ENCODE measurements at places on chromosomes 3 and 15.

- no peak for DNase-seq
Observed at GRCh38 chr3:37689645-37690356, 171.9 kb upstream of the CTDSPL start.

GRCh38 chr3:71724584-71725270, 475 bp downstream of the EIF4E3 start:
- DNase-seq = peak; percentile 46

GRCh38 chr15:97563516-97563915, 397.0 kb upstream of the ARRDC4 start:
- no peak for DNase-seq

DNA sequence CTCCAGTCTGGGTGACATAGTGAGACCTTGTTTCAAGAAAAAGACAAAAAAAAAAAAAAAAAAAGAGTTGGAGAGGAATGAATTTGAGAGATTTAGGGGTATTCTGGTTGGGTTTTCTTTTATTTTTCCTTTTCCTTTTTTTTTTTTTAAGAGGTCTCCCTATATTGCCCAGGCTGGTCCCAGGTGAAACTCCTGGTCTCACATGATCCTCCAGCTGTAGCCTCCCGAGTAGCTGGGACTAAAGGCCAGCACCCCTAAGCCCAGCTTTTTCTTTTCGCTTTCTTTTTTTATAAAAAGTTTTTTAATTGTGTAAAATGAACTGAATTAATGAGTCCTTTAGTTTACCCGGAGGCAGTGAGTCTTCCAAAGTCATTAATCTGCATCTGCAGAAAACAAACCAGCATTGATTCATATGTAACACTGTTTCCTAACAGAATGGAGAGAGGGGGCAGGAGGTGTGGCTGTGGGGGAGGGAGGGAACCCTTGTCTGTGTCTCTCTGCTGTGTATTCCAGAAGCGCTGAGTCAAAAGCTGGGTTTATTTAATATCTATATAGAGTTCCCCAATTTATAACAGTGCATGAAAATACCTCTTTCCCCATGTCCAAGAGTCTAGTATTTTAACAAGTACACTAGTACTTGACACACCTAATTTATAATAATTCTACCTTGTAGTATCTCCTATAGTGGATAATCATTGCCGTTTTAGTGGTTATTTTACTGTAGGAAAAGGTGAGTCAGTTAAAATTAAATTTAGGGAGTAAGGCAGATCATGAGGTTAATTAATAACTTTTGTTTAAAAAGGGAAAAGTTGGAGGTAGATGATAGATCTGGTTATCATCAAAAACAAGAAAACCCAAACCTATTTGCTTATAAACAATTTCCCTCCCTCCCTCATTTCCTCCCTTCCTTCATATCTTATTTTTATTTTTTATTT, 2.6 kb upstream of the DPPA4 start:
- no peak for DNase-seq

DNA sequence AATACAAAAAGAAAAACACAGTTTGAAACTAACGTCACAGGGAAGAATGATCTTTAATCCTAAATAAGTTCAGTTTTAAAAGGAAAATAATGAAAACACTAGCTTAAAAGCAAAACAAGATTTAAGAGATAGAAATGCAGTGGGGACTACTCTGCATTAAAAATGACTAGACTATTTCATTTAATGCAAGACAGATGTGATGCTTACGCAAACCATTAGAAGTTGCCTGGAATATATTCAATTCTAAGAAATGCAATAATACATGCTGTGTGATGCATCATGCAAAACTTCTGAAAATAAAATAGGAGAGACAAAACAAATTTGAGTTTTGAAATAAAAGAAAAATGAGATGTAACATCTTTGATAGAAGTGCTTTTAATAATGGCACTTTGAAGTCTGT, 97.6 kb upstream of the STRIT1 start:
- no peak for DNase-seq

GRCh38 chr15:74124759-74125158, 5.6 kb upstream of the ISLR2 start:
- no peak for DNase-seq

DNA sequence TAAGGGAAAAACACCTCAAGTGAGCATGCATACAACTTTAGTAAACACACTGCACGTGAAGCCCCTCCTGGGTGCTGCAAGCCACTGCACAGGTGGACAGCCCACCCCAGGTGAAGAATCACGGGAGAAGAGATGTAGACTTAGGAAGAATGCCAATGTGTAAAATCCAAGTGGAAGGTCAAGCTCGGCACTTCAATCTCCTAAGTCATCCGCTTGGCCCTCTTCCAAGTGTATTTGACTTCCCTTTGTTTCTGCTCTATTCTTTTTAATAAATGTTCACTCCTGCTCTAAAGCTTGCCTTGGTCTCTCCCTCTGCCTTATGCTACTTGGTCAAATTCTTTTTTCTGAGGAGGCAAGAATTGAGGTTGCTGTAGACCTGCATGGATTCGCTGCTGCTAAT, 316.6 kb downstream of the EDEM1 start:
- no peak for DNase-seq

GRCh38 chr3:46242120-46242519, at the start of gene CCR3:
Gene CCR3 (plus strand): TSS chr3:46242460. CDS start chr3:46265159, 22,699 bp downstream.
- no peak for DNase-seq

DNA sequence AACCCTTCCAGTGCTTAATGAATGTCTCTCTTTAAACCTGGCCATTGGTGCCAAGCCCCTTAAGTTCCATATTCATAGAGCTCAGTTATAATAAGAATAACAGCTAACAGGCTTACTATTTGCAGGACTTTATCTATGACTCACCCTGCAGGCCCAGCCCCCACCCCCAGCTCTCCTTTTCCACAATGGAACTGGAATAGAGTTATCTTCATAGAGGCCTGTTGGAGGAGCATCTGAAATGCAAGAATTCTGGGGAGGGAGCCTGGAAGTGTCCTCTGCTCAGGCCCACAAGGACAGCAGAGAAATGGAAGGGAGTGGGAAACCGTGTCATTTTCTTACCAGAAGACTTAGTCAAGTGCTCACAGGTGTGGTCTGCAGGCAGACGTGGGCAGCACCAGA, 52.8 kb downstream of the SEMA5B start:
- DNase-seq = no peak

DNA sequence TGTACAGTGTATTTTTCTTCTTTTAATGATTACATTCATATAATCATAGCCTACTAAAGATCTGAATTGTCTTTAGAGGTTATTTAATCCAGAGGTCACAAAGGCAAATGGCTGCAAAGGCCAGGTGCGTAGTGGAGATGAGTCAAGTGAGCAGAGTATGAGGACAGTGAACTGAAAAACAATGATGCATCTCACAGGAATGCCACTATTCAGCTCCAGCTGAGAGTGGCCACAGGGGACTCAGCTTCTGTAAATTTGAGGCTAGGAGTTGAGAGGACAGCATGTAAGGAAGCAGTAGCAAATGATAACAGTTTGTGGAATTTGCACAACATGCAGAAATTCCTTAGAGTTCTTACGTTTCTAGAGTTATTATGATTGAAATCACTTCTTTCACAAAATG, 50.4 kb downstream of the COL6A5 start:
- DNase-seq = no peak

- DNase-seq = no peak
Observed at GRCh38 chr15:95718441-95718840, 612.1 kb upstream of the NR2F2 start.

GRCh38 chr3:118636841-118637240, 397.8 kb downstream of the IGSF11 start:
- DNase-seq = no peak

- no peak for DNase-seq
Observed at GRCh38 chr3:72453706-72454105, 394.5 kb downstream of the SHQ1 start.

- DNase-seq = no peak
Observed at GRCh38 chr3:43727930-43728329, 37.2 kb downstream of the ABHD5 start.

DNA sequence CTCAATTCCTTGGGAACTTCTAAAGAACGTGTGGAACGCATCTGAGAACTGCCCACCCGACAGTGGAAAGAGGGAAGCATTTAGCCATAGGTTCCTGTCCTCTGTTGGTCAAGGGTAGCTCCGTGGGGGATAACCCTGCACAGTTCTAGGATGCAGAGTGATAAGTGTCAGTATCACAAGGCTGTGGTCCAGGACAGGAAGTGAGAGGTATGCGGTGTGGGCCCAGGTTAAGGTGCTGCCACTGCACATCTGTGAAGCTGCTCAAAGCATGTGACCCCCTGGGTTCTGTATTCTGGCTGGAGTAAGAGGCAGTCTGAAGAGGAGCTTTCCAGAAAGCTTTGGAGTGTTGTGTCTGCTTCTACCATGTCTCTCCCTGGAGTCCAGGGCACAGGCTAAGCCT, 51.7 kb upstream of the HES1 start:
- DNase-seq = no peak

GRCh38 chr3:149726716-149727407, 25.4 kb downstream of the COMMD2 start:
- no peak for DNase-seq

GRCh38 chr3:68090571-68090970, 436.2 kb upstream of the SUCLG2 start:
- DNase-seq = no peak

GRCh38 chr3:126659915-126660886, 5.3 kb upstream of the TXNRD3 start:
- no peak for DNase-seq

DNA sequence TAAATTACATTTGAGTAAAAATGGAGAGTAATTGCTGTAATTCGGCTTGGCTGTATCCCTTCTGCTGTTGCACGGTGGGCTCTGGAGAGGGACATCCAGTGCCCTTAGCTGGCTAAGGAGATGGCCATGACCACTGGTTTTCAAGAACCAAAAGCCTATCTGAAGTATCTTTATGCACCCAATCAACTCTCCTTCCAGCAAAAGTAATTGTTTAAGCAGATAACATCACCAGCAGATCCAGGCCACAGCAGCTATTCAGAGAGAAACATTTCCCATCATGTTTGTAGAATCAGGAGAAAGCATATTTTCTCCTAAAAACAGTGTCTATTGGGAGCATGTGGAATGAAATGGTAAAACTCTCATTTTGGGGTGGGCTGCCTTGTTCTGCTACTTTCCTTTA, 514.5 kb upstream of the RGMA start:
- no peak for DNase-seq

GRCh38 chr3:127151992-127152650, 40.8 kb upstream of the PRR23E start:
- no peak for DNase-seq

DNA sequence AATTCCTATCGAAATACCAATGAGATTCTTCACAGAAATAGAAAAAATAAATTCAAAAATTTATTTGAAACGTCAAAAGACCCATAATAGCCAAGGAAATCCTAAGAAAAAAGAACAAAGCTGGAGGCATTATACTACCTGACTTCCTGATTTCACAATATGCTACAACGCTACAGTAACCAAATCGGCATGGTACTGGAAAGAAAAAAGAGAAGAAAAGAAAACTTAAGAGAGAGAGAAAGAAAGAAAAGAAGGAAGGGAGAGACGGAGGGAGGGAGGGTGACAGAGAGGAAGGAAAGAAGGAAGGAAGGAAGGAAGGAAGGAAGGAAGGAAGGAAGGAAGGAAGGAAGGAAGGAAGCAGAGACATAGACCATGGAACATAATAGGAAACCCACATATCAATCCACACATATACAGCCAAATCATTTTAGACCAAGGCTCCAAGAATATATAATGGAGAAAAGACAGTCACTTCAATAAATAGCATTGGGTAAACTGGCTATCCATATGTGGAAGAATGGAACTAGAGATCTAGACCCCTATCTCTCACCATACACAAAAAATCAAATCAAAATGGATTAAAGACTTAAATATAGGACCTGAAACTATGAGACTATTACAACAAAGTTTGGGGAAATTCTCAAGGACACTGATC, 118.6 kb upstream of the CNTN4 start:
- DNase-seq = no peak

GRCh38 chr15:29087521-29088285, 181.9 kb downstream of the NSMCE3 start:
- DNase-seq = no peak

DNA sequence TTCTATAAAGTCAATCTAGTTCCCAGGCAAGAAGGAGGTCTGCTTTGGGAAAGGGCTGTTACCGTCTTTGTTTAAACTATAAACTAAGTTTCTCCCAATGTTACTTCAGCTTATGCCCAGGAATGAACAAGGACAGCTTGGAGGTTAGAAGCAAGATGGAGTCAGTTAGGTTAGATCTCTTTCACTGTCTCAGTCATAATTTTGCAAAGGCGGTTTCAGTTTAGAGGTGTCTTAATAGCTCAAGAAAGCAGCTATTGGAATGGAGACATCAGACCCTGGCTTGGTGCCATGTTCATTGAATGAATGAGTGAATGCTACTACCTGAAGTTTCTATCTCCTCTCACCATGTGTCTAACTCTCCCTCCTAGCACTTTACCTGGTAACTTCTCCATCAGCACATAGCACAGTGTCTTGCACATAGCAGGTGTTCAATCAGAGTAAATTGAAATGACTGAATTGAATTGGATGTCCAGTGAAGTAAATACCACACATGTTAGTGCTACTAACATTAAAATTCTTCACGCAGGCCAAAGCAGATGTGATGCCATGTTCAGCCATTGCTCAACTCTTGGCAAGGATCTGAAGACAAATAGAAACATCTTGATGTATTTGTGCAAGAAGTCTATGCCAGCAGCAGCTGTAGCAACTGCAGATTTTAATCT, 28.2 kb downstream of the CLEC3B start:
- DNase-seq = no peak

GRCh38 chr15:51348688-51349087, 7.2 kb downstream of the GLDN start:
- DNase-seq = no peak

DNA sequence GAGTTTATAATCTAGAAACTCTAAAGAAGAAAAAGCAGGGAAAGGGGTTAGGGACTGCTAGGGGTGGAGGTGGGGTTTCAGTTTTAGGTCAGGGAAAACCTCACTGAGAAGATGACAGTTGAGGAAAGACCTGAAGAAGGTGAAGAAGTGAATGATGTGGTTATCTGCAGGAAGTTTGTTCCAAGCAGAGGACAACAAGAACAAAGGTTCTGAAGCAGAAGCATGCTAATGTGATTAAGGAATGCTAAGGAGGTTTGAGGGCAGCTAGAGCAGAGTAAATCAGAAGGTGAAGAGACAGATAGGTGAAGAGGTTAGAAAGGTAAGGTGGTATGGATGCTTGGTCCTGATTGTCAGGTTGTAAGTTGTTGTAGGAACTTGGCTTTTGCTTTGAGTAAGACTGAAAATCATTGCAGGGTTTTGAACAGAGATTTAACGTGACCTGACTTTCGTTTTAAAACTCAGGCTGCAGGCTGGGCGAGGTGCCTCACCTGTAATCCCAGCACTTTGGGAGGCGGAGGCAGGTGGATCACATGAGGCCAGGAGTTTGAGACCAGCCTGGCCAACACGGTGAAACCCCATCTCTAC, 8.6 kb downstream of the OXSR1 start:
- DNase-seq = no peak

DNA sequence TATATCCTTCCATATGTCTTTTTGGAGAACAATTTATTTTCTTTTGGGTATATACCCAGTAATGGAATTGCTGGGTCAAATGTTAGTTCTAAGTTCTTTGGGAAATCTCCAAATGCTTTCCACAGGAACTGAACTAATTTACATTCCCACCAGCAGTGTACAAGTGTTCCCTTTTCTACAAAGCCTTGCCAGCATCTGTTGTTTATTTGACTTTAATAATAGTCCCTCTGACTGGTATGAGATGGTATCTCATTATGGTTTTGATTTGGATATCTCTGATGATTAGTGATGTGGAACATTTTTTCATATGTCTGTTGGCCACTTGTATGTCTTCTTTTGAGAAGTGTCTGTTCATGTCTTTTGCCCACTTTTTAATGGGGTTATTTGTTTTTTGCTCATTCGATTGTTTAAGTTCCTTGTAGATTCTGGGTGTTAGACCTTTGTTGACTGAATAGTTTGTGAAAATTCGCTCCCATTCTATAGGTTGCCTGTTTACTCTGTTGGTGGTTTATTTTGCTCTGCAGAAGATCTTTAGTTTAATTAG, 48.4 kb downstream of the TMEM45A start:
- DNase-seq = no peak

All from activated B cell treated with CpG ODN at 0.5 μM for 24 hours (primary cell).